Activated naive CD4-positive, alpha-beta T cell treated with anti-CD3 and anti-CD28 coated beads, Interleukin-2, amount 10 ng/mL, durations not matched to agents 5 hours and 36 hours (primary cell): ENCODE measurements at places on chromosomes 2 and 18. TPM values are rescaled to one million over a fixed set of nuclear protein-coding genes. Genes with fewer than 3 reads are reported as not detected.

The FMNL2 gene
- 0.83 TPM for total RNA-seq

The SERPINB3 gene
- total RNA-seq = not detected

The RNU2-63P gene
- 13.3 TPM for total RNA-seq

The NEB gene
- 0.58 TPM for total RNA-seq

The EPAS1 gene
- 21.5 TPM for total RNA-seq

The PDE1A gene
- not detected for total RNA-seq

The NOSTRIN gene
- not detected for total RNA-seq

The LOXHD1 gene
- total RNA-seq = 0.02 TPM

The SLC9A4 gene
- 0.10 TPM for total RNA-seq
